GM19239 (cell line): ENCODE measurements at places on chromosomes 3 and 15.

GRCh38 chr15:54017251-54017650 lies 39.0 kb downstream of the UNC13C start:
- no peak for DNase-seq

DNA sequence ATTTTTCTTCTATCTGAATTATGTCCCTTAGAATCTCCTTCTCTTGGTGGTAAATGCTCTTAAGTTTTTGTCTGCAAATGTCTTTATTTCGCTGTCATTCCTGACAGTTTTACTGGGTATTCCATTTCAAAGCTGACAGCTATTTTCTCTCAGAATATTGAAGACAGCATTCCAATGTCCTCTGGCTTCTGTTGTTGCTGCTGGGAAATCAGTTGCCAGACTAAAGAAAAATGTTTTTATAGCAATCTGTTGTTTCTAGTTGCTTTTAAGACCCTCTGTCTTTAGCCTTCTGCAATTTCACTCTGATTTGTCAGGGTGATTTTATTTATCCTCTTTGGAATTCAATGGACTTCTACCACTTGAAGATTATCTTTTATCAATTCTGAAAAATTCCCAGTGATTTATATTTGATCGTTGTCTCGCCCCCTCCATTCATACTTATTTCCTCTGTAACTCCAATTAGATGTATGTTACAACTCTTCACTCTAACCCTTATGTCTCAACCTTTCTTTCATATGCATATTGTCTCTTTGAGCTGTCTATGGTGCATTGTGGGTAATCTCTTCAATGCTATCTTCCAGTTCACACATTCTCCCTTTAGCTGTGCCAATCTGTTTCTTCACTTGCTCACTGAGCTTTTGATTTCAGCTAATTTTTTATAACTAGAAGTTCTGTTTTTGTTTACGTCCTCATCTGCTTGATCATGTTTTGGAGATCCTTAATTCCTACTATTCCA lies 23.5 kb downstream of the UBXN7 start:
- no peak for DNase-seq

GRCh38 chr15:98927022-98927421 lies 80.6 kb downstream of the PGPEP1L start:
- DNase-seq = no peak

DNA sequence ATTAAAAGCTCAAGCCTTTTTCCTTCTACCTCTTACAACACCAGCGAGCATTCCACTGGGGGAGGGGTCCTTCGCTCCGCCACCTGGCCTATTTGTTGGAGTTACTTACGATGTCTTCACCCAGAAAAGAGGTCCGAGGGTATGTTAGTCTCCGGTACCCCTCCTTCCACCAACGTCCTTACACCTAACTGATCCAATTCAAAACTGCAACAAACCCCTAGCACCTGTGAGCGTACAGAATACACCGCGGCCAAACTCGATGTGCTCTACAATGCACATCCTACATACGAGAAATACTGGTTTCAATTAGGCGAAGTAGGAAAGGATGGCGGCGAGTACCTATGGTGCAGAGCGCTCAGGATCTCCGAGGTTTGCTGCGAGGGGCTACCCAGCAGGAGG lies 944 bp downstream of the SLITRK3 start:
- DNase-seq = no peak

DNA sequence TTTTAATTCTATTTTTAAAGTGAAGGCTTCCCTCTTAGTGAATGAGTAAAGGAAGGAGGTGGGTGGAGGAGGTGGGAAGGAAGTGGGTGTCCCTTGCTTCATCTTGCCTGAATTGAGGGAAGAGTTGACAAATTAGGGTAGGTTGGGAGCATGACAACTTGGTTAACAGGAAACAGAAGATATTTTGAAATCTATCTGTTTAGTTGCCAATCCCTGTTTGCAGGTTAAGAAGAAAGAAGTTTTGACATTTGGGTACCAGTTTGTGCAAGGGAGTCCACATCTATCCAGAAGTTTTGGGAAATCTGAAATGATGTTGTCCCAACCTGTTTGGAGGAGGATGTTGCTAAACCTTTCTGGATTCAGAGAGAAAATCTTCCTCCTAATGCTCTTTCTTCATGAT lies 204.1 kb upstream of the SUCLG2 start:
- no peak for DNase-seq

DNA sequence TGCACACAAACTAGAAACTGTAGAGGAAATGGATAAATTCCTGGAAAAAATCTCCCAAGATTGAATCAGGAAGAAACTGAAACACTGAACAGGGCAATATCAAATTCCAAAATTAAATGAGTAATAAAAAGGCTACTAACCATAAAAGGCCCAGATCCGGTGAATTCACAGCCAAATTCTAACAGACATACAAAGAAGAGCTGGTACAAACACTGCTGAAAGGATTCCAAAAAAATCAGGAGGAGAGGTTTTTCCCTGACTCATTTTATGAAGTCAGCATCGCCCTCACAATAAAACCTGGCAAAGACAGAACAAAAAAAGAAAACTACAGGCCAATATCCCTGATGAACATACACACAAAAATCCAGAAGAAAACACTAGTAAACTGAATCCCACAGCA lies 462.4 kb upstream of the THBS1 start:
- DNase-seq = no peak

DNA sequence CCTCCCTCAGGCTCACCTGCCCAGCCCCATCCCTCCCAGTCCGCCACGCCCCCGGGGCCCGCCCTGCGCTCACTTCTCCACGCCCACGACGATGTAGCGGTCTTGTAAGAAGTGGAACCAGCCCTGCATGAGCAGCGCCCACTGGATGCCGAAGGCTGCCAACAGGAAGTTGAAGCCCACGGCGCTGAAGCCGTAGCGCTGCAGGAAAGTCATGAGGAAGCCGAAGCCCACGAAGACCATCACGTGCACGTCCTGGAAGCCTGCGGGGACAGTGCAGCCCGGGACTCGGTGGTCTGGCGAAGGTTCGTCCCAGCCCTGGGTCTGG lies 9.7 kb downstream of the RHCG start:
- DNase-seq = peak; percentile 36

- peak; percentile 52 for DNase-seq
These were observed 74.1 kb downstream of the LRTM1 start for GRCh38 chr3:54853573-54854404.

DNA sequence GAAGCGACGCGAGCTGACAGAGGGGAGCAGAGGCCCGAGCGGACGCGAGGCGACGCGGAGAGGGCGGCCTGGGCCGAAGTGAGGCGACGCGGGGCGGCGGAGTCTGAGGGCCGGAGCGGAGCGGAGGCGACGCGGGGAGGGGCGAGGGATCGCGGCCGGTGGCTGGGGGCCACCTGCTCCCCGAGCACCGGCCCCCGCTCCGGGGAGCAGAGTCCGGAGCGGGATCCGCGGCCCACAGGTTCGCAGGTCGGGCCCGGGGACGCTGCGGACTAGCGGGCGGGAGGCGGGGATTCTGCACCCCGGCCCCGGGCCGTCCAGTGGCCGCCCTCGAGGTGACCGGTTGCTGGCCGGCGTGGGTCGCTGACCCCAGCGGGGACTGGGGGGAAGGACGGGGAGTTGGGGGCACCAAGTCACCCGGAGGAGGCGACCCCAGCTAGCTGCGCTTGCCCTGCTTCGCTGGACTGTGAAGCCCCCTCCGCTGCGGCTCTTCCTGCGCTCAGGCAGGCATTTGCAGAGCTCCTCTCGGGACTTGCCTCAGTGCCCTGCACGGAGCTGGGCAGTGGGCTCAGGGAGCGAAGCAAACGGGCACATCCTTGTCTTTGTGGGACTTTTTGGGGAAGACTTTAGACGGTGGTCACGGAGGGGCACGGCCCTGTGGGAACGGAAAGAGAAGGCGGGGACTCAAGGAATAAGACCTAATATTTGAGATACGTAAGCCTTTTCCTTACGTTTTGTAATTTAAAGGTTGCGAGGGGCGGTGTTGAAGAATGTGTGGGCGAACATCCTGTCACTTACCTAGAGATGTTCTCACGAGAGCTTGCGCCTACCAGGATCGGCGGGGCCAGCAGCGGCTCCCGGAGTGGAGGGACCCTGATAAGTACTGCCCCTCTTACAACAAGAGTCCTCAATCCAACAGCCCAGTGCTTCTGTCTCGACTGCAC lies 566 bp downstream of the HMCES start:
- DNase-seq = no peak

GRCh38 chr15:55915221-55915620 lies 78.2 kb downstream of the NEDD4 start:
- DNase-seq = no peak

DNA sequence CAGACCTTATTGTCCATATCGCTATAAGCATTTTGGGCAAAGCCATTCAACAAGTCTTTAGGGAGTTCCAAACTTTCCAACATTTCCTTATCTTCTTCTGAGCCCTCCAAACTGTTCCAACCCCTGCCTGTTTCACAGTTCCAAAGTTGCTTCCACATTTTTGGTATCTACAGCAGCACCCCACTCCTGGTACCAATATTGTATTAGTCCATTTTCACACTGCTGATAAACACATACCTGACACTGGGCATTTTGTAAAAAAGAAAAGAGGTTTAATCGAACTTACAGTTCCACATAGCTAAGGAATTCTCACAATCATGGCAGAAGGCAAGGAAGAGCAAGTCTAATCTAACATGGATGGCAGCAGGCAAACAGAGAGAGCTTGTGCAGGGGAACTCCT lies 834.1 kb upstream of the GBE1 start:
- DNase-seq = no peak

DNA sequence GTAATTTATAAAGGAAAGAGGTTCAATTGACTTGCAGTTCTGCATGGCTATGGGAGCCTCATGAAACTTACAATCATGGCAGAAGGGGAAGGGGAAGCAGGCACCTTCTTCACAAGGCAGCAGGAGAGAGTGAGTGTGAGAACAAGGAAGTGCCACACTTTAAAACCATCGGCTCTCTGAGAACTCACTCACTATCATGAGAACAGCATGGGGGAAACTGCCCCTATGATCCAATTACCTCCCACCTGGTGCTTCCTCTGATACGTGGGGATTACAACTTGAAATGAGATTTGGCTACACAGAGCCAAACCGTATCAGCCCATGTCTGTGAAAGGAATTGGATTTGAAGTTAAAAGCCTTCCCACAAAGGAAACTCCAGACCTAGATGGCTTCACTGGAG lies 39.1 kb downstream of the TKT start:
- DNase-seq = no peak

- DNase-seq = no peak
These were observed 197.1 kb upstream of the KBTBD8 start for GRCh38 chr3:66800941-66801545.

- no peak for DNase-seq
These were observed 86.4 kb upstream of the THBS1 start for GRCh38 chr15:39494462-39494861.

- no peak for DNase-seq
These were observed 10.2 kb upstream of the APBA2 start for GRCh38 chr15:28875461-28876000.

DNA sequence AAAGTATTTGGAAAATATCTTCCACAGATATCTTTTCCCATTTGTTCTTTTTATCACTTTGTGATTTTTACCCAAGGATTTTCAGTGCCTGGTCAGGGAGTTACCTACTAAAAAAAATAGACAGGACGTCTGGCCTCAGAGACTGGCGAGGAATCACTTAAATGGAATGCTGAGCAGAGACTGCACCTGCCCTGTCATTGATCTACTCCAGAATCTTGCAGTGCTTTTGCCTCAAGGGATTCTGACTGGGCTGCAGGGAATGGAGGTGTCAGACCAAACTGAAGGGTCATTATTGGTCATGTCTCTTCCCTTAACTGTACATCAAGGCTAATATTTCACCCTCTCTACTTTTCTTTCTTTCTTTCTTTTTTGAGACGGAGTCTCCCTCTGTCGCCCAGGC lies 12.1 kb upstream of the RYR3 start:
- DNase-seq = no peak

- no peak for DNase-seq
These were observed 17.1 kb upstream of the MUC13 start for GRCh38 chr3:124951511-124952281.

DNA sequence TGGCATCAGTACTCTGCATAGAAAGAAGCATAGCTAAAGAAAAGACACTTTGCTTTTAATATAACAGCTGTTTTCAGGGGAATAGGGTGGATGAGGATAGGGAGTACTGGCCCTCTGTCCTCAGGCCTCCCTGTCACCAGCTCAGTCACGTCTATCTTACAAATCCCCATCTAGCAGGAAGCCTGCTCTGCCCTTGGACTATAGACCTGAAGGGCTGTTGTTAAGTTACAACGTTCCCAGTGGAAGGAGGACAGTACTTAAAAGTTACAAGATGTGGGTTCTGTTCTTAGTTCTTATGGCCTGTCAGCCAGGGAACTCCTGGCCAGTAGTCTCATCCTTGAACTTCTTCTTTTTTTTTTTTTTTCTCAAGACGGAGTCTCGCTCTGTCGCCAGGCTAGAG lies 70.5 kb downstream of the RPL39L start:
- DNase-seq = no peak

GRCh38 chr3:128572644-128573105 lies 77.9 kb downstream of the RPN1 start:
- DNase-seq = peak; percentile 37

- no peak for DNase-seq
These were observed 9.7 kb downstream of the ZXDC start for GRCh38 chr3:126465928-126466544.

GRCh38 chr15:29364426-29365078 lies 94.9 kb upstream of the NSMCE3 start:
- no peak for DNase-seq

DNA sequence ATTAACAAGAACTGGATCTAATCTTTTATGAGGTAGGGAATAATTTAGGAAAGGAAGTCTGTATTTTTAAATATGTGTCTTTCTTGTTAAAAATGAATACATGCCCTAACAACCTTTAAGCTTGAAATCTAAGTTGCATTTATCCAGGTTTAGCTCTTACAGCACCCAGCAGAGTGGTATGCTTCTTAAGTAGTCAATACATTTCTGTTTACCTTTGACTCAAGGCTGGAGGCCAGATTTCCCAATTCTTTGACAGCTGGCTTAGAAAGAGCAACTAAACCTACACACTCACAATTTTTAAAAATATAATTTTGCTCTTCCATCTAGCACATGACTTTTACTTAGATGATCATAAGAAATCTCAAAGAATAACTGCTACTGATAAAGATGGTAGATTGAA lies 148.9 kb downstream of the DPH6 start:
- DNase-seq = no peak

DNA sequence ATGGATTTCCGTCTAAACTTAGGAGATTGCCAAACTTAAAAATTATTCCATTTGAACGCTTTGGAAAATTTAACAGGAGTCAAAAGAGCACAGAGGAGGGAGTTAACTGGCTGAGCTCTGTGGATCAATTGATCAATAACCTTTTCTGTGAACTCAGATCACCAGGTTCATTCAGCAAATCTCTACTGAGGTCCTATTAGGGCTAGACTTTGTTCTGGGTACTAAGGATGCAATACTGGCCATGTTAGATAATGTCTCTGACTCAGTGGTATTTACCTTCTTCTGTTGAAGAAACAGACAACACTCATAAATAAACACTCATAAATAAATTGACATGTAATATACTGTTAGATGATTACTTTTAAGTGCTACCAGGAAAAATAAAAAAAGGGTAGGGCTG lies 323.4 kb upstream of the SUCLG2 start:
- DNase-seq = no peak
